ENCODE measurements at places on chromosomes 7 and 10.

DNA sequence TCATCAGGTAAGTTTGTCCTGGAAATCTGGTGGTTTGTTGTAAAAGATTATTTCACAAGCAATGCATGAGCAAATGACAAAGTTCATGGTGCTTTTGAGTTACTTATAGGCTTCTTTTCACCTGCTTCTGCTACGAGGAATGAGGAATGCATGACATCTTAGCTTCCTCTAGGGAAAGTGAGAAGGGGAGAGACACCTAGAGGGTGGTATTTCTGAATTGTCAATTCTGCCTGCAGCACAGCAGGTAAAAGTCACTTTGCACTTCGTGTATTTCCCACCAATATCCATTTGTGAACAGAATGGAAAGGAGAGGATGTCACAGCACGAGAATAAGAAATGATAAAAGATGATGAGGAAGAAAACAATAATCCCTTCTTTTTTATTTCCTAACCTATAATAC is 153.4 kb upstream of the FEZF1 start:
- no peak for DNase-seq

GRCh38 chr7:13099154-13099795 is 411.8 kb downstream of the ARL4A start:
- DNase-seq, result no peak

DNA sequence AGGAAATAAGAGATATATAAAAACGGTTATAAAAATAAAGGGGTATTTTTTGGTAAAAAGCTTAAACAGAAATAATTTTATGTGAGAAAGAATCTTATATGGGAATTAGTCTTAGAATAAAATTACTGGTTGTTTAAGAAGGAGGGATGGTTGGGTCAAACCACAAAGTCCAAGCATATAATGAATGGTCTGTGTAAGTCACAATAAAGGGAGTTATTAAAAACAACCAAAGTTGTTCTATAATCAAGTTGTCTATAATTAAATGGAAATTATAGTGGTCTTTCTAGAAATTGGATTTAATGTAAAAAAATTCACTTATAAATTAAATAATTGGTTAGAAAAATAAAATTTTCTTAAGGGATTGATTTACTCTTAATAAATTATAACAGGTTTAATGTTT is 304.8 kb downstream of the POM121L12 start:
- no peak for DNase-seq

GRCh38 chr10:101067356-101068083 is 5.7 kb downstream of the KAZALD1 start:
- DNase-seq, result peak; percentile 83

- DNase-seq, result peak; percentile 39
Observed at GRCh38 chr7:21965291-21965690, 19.6 kb upstream of the CDCA7L start.

DNA sequence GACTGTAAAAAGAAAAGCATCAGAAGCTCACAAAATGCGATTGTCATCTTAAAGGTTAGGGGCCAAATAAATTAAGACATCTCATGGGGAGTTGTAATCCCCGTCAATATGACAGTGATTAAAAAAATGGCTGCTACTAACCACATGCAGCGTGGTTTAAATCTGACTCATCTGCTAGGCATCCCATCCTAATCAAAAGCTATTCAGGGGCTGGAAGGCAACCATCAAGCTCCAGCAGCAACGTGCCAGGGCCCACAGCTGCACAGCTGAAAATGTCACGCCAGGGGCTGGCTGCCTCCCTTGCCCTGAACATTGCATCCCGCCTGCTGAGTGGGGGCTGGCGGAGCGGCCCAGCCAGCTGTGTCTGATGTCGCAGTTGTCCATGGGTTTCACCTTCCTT is 66.3 kb upstream of the FRMD4A start:
- DNase-seq, result no peak

GRCh38 chr7:139393621-139394211 is 34.0 kb downstream of the LUC7L2 start:
- DNase-seq, result no peak

GRCh38 chr7:113562242-113562641 is 356.6 kb downstream of the PPP1R3A start:
- DNase-seq, result no peak

DNA sequence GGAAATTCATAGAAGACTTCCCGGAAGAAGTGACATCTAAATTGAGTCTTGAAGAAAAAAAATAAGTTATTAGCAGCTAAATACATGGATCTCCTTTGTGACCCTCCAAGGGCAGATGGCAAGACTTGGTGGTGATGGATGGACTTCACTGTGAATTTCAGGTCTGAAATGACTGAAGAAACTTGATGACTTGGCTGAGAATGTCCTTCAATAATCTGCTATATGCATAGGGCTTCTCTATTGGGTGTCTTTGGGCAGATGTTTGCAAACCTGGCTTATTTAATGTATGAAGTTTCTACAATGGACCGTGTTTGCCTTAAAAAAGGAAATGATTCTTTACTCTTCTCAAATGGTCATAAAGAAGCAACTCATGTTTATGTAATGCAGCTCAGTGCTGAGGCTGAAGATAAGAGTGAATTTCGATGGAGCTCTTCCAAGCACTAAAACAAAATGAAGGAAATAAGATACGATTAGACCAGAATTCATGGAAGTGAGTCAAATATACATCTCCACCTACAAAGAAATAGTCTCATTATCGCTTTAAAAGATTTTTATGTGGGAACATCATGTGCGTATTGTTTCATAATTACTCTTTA is 116.6 kb upstream of the WDR11 start:
- no peak for DNase-seq

DNA sequence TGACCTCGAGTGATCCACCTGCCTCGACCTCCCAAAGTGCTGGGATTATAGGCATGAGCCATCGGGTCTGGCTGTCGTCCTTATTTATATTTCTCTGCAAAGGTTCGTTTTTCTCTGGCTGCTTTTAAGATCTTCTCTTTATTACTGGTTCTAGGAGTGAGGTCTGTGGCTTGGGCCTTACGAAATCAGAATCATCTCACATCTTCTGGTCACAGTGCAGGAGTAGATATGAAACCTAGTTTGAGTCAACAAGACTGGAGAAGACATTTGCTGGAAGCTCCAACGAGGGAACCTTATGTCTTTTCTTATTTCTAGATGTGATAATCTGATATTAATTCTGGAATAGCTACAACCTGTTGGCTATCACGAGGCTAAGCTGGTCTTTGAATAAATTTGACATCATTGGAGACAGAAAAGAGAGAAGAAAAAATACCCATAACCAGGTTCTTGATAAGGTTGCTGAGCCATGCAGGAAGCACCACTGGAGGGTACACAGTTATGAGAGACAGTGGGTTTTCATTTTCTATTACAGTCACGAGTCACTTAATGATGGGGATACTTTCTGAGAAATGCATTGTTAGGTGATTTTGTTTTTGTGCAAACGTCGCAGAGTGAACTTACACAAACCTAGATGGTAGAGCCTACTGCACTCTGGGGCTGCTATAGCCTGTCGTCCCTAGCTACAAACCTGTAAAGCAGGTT is 25.6 kb upstream of the IL15RA start:
- DNase-seq, result no peak

- DNase-seq, result no peak
Observed at GRCh38 chr10:86489071-86489810, 32.4 kb downstream of the WAPL start.

DNA sequence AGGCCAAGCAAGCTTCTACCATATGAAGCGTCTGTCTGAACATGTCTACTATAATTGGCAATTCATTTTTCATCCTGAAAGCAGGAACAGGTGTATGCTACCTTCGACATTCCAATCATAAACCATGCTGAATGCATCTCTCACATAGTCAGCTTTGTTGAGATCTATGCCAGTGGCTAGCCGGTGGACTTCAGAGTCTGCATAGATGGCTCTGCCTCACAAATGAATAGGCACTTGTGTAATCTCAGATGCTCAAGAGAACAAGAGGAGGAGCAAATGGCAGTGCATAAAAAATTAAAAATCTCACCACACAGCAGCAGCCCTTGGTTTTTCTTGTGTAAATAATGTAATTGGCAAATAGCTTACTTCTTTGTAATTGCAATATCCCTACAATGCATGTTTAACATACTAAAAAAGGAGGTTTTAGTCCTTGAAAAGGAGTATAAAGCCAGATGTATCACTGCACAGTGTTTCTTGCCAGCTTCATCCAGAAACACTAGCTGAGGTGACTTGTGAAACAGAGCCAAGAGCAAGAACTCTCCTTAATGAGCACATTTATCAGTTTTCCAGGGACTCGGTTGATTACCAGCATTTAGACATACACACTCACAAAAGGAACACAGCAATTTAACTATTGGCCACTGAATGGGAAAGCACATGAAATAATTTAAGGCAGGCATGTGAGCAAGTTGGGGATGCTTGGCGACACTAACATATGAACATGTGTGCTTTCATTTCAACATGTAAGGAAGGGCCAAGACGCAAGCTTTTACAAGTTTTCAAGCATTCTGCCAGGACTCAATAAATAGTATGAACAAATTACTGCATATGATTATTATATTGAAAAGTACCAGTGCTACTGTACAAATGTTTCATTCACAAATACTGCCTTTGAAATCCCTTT is 249.9 kb upstream of the PLXNA4 start:
- no peak for DNase-seq

- DNase-seq, result no peak
Observed at GRCh38 chr7:124269774-124270173, 236.9 kb upstream of the TMEM229A start.

DNA sequence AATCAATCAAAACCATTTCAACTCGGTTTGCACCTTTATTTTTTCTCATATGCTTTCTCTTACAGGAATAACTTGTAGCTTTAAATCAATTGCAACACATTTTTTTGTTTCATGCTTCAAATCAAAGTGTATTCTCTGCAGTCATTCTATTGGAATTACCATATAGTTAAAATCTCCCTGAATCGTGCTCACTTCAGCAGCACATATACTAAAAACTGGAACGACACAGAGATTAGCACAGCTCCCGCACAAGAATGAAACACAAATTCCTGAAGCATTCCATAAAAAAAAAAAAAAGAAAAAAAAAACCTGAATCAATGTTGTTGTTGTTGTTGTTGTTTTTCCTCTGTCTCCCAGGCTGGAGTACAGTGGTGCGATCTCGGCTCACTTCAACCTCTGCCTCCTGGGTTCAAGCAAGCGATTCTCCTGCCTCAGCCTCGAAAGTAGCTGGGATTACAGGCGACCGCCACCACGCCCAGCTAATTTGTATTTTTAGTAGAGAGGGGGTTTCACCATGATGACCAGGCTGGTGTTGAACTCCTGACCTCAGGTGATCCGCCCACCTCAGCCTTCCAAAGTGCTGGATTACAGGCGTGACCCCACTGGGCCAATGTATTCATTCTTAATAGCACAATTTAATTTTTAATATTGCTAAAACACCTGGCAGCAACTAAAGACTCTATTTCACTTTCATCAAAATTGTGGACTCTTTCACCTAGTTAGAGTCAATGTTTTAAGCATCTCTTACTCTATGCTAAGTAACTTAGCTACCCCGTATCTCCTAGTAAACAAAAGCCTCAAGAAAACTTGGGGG is 26.3 kb downstream of the ANKRD61 start:
- DNase-seq, result no peak

DNA sequence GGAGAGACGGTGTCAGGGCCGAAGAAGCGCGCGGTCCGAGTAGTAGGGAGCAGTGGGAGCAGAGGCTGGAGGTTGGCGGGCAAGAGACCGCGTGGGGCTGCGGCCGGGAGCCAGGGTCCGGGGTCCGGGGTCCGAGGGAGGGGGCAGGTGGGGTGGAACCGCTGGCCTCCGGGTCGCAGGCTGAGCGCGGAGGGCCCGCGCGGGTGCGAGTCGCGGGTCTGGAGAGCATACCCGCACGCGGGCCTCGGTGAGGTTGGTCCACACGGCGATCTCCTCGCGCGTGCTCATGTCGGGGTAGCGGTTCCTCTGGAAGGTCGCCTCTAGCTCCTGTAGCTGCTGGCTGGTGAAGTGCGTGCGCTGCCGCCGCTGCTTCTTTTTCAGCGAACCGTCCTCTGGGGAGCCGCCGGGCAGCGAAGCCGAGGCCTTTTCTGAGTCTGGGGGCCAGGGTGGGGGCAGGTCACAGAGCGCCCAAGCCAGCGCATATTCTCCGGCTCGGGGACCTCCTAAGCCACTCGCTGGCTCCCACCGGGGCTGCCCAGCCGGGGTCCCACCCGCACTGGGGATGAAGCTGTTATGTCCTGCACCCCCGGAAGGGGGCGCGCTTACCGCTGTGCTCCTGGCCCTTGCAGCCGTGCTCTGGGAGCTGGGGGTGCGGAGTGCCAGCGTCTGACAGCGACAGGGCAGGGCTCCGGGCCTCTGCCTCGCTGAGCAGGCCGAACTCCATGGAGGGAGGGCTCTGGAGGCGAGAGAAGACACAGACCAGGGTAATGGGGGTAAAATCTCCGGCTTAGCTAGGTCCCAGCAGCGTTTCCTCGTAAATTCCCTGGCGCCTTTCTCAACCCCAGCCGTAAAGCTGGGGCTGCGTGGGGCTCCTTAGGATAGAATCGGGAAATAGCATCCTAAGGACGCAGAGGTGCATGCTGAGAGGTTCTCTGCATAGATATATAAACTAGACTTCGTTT is 5.5 kb downstream of the ELOVL3 start:
- DNase-seq, result peak; percentile 77

DNA sequence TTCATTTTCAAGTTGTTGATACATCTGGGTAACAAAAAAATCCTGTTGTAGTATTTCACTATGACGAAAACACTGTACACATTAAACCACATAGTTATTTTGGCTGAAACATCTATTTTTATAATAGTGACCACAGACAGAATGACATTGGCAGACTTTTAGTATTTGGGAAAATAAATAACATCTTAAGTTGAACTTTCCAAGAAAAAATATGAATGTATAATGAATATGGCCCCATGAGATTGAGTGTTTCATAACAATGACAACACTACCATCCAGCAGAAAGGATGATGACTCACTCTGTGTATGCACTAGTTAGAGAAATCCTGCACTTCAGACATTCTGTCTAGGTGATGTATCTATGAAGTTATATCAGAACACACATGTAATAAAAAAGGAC is 118.1 kb downstream of the SEMA3D start:
- no peak for DNase-seq

DNA sequence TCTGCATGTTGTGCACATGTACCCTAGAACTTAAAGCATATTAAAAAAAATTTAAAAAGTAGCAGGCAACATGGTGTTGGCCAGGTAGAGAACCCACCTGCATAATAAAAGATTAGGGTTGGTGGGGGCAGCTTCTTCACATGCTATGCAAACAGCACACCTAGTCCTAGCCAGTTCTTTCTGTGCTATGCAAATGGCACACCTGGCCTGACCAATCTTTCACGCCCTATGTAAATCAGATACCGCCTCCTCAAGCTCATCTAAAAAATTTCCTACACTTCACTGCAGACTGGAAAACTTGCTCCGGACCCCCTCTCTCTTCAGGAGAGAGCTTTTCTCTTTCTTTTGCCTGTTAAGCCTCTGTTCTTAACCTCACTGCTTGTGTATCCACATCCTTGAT is 14.5 kb upstream of the PIP start:
- DNase-seq, result no peak
